ENCODE measurements at places on chromosomes 3 and 15.

DNA sequence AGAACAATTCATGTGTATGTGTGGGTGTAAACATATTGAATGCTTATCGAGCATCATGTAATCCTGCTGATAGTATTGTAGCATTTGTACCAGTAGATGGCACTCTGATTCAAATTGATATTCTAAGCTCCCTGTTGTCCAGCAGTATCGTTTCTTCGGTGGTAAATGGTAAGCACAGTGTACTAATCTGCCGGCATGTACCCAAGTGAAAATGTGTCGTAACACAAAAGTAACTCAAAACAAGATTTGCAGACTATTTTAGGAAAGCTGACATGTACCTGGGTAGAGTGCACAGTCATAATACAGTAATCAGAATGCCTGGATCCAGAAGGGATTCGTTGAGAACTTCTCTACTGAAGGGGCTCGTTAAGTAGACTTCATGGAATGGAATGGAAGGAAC is 31.7 kb upstream of the MNS1 start:
- no peak for DNase-seq

DNA sequence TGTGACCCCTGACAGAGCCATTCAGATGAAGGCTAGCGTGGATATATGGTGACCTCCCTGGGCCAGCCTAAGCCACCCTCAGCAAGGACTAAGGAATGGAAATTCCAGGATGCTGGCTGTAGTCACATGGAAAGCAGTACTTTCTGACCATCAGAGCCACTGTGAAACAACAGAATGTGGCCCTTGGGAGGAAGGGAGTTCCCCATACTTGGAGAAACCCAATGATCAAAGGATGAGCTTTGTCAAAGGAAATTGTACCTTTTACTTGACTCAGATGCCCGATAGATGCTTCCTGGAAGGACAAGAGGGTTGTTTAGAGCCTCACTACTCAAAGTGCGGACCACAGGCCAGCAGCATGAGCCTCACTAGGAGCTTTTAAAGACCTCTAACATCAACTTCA is 484.5 kb upstream of the PROK2 start:
- no peak for DNase-seq

- no peak for DNase-seq
These were observed 45.8 kb upstream of the SEC13 start for GRCh38 chr3:10366651-10367101.

GRCh38 chr15:49674370-49674769 is 53.5 kb downstream of the DTWD1 start:
- DNase-seq = no peak

- DNase-seq = no peak
These were observed 31.0 kb upstream of the PTPRG start for GRCh38 chr3:61530355-61530754.

- no peak for DNase-seq
These were observed 19.5 kb downstream of the DNAJB11 start for GRCh38 chr3:186589856-186590579.

GRCh38 chr3:127749361-127749760 is 73.0 kb downstream of the MGLL start:
- DNase-seq = no peak

DNA sequence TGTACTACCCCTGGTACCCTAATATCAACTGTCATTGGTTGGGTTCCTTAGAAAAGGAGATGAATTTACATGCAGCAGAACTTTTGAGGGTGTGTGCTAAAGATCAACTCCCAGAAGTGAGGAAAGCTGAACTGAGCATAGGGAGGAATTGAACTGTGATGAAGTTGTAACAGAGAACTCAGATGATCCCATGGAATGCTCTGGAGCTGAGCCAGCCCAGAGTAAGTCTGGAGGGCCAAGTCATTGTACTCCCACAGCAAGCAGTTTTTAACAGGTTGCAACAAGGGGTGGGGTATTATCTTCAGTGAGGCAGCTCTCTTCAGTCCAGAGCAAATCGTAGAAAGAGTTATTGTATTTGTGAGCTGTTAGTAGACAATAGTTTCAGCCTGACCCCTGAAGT is 572.3 kb downstream of the PYDC2 start:
- no peak for DNase-seq

DNA sequence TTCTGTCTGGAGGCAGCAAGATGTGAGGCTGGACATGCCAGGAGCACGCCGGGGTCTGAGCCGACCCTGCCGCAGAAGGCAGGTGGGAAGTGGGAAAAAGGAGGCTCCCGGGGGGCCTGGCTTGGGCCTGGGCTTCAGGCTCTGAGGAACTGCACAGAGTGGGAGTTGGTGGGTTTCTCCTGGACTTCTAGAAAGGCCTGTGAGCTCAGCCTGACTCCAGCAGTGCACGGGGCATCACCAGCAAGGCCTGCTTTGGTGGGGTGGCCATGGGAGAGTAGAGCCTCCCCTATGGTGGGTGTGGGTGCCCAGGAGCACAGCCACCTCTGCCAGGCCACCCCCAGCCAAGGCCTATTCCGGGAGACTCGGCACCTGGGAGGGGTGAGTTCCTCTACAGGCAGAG is 18.1 kb upstream of the SLC41A3 start:
- no peak for DNase-seq

GRCh38 chr15:40471105-40471807 is 472 bp downstream of the CHST14 start:
- peak; percentile 11 for DNase-seq

DNA sequence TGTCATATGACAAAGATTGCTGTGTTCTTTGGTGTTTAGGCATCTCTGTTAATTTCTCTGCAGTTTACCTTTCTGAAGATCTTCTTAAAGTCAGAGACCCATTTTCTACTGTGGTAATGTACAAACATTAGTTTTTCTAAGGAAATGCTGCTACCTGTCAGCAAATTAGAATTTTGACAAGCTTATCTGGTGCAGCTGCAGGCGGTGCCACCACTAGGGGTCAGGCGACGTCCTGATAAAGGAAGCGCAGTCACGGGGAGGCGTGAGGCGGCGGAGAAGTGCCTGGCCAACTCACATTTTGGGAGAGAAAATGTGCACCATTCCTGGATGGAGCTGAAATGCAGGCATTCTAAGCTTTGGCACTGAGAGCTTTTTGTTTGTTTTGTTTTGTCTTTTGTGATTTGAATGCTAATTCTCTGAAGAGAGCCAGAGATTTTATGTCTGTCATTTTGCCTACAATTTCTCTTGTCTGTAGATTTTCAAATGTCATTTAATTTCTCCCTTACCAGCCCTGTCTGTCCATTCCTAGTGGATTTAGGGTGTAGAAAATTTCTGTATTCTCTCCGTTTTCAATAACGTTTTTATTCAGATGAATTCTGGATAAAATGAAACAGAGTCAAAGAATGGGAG is 24.9 kb upstream of the SIAH2 start:
- peak; percentile 61 for DNase-seq

- no peak for DNase-seq
These were observed 177.7 kb downstream of the ISL2 start for GRCh38 chr15:76514282-76514681.

DNA sequence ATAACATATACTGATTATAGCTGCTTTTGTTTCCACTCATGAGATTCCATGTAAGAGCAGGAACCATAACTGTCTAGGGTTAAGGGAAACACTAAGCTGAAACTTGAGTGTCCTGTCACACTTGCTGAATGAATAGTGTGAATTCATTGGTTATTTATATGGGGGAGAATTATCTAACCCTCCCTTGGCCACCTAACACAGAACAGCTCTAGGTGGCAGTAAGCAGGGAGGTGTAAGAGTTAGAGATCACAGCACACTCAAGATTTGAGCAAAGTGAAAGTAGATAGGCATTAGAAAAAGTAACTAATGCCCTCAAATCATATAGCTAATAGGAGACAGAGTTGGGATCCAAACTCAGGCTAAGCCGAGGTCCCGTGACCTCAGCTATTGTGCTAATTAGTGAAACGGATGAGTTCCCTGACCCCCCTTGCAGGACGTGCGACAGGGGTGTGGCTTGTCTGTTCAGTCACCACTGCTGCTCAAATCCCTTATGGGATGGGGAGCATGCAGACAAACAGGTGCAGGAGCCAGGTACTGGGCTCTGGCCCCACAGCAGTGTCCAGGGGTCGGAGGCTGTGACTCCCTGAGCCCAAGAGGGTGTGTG is 27.7 kb upstream of the ANO10 start:
- DNase-seq = no peak

DNA sequence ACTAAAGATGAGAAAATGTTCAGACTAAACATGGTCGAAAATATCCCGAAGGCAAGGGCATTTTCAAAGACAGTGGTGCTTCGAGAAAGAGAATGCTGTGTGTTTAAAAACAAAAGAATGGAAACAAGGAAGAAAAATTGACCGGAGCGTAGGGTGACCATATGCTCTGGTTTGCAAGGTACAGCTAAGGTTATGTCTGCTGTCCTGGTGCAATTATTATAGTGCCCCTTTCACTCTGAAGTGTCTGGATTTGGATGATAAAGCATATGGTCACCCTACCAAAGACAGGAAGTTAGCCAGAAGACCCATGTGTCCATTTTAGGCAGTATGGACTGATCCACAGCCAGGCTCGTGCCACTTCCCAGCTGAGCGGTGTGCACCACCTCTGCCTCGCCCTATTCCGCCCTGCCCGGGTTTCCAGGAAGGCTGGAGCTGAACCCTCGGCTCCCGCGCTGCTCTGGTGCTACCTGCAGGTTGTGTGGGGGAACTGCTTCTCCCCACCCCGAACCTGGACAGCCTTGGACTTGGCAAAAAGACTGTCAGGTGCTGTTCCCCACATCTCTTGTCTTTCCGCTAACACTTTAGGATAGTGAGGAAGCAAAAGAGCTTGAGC is 25.2 kb downstream of the GOLGA6D start:
- DNase-seq = no peak

GRCh38 chr3:24661175-24661584 is 166.5 kb upstream of the THRB start:
- DNase-seq = no peak

DNA sequence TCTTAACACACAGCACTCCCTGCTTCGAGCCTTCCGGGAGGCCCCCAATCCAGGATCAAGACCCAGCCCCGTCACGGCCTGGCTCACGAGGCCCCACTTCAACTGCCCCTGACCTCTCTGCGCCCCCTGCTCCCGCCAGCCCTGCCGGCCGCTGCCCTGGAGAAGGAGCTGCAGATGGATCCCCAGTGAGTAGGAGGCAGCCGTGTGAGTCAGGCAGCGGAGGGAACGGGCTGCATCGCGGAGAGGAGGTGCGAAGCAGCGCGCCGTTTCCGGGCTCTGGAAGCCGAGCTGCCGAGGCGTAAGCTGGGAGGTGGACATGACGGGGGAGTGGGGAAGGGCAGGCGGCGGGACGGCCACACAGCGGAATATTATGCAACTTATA is 133.4 kb downstream of the TPRA1 start:
- no peak for DNase-seq

DNA sequence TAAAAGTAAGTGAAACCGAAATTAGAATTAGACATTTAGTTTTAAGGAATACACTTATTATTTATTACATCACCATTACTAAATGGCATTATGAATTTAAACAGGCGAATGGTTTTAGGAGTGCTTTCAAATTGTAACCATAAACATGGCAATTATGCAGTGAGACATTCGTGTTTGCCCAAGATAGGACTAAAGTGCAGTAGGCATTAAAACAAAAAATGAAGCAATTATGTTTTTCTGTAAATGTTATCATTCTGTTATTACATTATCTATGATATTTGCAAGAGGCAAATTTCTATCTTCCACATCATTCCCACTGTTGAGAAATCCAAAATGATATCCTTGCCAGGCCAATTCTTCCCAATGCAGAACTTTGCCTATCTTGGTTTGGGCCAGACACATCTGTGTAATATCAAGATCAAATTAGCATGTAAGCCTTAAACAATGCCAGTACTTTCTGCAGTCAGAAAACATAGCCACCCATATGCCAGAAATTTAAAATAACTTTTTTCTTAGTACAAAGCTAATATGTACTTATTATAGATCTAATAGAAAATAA is 156.9 kb downstream of the ATP8B4 start:
- no peak for DNase-seq

GRCh38 chr3:58371754-58372153 is 39.1 kb downstream of the PXK start:
- no peak for DNase-seq

DNA sequence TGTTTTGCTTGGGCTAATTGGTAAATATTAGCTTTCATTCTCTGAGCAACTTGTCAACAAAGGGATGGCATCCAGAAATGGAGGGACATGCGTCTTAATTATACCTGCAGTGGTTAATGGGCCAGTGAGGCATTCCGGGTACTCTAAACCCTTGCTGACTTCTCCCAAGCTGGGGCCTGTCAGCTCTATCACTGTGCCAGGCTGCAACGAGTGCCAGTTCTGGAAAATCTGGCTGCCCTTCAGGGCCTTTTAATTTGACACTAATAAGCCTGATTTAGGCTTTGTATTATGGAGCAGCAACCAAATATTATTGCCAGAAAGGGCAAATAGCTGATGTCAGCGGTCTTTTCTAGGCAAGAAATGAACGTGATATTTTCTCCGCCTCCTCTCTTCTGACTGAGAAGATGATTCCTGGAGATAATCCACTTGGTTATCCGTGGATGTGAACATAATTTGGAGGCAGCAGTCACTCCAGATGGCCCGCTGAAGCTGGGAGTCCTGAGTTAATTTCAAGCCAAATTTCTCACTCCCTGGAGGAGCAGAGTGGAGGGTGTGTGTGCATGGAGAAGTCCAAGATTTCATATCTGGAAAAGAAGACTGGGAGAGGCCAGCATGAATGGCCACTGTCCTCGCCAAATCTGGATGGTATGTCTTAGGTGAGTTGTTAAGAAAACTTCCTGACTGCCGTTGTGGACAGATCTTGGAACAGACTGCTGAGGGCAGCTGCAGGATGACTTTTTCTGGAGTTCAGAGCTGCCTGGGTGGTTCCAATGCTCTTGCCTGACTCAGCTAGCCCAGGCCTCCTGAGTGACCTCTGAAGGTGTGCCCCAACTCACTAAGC is 44.4 kb upstream of the PSMD6 start:
- no peak for DNase-seq

GRCh38 chr3:9770276-9770812 is 597 bp upstream of the CAMK1 start:
- no peak for DNase-seq

GRCh38 chr3:96813820-96814650 is at the start of gene EPHA6:
TSS of gene EPHA6 (plus strand) at chr3:96814594.
- DNase-seq = no peak

DNA sequence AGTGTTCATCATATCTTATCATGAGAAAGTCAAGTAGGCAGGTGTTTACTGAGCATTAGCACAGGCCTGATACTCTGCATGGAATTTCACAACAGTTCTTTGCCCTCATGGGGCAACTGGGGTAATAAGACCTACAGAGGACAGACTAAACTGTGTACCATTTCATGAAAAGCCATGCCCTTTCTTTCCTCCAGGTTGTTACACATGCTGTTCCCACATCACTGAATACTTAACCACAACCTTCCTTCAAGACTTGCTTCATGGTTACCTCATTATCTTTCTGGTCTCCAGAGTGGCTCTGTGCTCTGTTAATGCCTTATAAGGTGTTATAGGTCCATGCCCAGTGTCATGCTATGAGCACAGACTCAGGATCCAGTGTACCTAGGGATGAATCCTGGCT is 28.2 kb upstream of the RSL24D1 start:
- no peak for DNase-seq

GRCh38 chr3:26559227-26559626 is 63.3 kb upstream of the LRRC3B start:
- DNase-seq = no peak

GRCh38 chr3:57892423-57892822 is 115.8 kb upstream of the FLNB start:
- DNase-seq = no peak
